Suppressor macrophage treated with lipopolysaccharide for 4 hours (primary cell): ENCODE measurements at places on chromosomes 5 and 9.
A peak's percentile ranks its signal among the peaks of the same experiment; 100 is the strongest.

DNA sequence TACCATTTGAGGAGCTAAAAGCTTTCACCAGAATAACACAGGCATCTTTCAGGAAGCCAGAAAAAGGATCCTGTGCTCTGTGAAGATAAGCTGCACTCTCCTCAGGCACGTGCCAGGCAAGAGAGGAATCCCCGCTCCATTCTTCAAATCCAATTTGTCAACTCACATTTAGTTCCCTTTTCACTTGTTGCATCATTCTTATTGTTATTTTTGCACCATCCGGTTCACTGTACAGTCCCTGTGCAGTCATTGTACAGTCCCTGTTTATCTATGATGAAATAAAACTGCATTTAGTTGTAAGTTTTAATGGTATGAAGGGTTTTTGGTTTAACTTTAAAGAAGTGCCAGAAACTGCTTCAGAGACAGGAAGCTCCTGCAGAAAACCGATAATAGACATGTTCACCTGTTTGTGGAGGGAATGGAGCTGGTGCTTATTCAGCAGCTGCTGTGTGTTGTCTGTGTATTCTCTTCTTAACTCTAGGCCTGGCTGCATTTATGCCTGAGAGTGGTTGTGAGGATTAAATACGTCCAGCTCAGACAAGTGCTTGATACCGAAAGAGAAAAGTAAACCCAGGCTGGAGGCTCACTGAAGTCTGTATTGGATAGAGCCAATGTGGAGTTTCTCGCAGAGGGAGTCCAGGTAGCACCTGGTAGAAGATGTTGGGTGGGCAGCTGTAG, 22.4 kb downstream of the IFNW1 start:
- DNase-seq, result peak; percentile 84

GRCh38 chr5:59319250-59319649, 574.3 kb downstream of the PDE4D start:
- DNase-seq, result no peak

- no peak for DNase-seq
Measured at GRCh38 chr5:2755681-2756171, 4.2 kb upstream of the IRX2 start.

- DNase-seq, result no peak
Measured at GRCh38 chr5:1242733-1243486, 17.7 kb downstream of the SLC6A18 start.

DNA sequence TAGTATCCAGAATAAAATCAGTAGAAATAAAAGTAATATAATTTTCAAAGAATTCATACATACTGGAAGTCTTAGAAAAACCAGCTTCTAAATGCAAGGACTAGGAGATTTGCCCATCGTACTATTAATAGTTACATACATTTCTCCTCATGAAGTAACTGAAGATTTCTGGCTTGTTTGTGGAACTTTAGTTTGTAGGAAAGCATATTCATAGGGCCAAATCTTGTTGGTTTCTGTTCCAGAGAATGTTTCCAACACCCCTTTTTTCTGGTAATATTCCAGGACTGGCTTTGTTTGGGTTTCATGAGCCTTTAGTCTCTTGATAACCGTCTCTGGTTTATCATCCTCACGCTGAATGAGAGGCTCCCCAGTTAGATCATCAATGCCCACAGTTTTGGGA, 66.3 kb upstream of the TJP2 start:
- no peak for DNase-seq

GRCh38 chr5:29321591-29321990, 1871.9 kb upstream of the CDH6 start:
- no peak for DNase-seq

DNA sequence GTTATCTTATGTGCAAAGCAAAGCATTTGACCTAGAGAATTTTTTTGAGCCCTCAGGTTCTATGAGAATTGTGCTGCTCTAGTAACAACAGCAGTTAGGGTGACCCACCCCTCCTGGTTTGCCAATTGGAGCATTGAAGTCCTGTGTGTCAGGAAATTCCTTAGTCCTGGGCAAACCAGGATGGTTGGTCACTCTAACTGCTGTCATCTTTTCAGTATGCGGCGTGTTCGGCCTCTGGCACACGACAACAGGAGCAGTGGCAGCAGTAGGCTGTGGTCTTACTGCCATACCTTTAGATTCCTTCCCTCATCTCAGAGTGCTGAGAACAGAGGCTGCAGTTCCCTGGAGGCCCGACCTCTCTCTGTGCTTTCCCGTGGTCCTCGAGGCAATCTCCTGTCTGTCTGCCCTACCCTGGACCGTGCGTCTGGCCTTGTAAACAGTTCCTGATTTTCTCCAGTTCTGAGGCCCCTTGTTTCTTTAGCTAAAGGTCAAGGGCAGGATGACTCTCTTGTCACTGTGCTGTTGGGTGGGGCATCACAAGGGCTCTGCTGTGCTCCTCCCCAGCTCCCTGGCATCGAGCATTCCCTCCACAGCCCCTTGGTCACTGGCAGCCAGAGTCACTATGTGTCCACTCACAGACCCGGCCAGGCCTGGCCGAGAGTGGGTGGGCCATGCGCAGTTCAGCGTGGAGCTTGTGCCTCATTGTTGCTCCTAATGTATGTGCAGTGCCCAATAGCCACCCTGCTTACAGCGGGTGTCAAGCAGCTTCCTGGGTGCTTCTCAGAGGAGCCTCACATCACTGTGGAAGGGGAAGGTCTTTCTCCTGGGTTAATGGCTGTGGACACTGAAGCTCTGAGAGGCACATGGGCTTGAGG, 18.5 kb upstream of the COL15A1 start:
- peak; percentile 19 for DNase-seq

DNA sequence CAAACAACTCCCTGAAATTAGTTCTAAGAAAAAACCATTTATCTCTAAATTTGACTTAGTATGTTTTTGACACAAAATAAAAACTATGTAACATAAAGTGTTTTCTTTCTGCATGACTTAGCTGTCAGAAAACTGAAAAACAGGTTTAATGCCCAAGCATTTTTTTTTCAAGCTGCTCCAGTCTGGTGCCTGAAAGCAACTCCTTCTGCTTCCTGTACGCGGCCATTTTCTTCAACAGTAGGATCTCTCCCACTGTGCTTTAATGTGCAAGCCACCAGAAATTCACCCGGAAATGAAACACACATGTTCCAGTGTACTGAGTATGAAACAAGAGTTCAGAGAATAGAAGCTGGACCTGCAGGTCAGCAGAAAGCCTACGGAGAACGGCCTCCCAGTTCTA, 161.2 kb downstream of the MED27 start:
- DNase-seq, result no peak

DNA sequence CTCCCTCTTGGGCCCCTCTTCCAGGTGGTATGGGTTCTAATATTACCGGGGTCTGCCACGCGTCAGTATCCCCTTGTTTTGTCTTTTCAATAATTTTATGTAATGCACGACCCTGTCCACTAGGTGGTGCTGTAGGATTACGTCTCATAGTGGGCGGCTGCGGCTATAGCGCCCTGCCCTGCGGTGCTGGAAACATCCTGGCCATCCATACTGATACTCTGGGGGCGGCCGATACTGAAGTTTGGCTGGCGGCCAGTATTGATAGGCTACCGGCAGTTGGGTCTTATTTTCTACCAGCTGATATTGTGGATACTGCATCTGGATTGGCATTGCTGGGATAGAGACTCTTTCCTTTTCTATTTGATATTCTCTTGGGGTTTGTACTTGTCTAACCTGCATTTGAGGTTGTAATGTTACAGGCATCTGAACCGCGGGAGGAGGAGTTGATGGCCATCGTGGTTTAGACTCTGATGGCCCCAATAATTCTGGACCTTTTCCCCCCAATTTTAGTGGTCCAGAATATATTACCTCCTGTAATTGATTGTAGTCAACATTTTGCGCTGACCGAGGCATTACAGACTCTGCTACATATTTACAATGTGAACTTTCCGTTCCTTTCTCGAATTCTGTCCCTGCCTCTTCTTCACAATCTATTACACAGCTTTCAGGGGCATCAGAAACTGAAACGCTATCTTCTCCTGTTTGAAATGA, 3.3 kb upstream of the TMEM141 start:
- DNase-seq, result peak; percentile 80

GRCh38 chr9:81489046-81489445, 200.3 kb downstream of the TLE1 start:
- no peak for DNase-seq

- DNase-seq, result peak; percentile 61
Measured at GRCh38 chr5:106875591-106876297, 795.0 kb downstream of the EFNA5 start.

GRCh38 chr5:158869092-158869491, 230.6 kb downstream of the EBF1 start:
- no peak for DNase-seq

DNA sequence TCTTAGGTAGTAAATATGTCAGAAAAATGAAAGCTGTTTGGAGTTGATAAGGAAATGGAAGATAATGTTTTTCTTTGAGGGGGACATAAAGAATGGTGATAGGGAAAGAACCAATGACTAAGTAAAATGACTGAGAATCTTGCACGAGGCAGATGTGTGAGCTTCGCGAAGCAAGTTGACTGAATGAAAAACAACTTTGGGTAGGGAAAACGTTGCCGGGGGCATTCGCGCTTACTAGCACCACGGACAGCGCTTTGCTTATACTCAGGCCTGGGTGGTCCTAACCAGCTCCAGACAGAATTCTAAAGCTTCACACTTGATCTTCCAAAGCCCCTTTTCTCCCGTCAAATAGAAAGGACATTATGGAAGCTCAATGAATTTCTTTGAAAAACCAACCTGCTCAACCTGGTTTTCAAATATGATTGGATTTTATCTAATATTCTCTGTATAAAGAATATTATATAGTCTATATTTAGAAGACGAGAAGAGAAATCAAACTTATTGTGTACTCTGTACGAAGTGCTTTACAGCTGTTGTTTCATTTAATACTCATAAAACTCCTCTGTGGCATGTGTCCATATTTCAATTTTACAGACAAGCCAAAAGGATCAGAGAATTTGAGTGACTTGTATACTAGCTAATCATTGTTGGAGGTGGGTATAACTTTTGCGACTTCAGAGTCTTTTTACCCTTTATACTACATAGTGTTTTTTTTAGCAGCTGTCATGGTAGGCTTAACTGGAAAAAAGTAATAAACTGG, 1.9 kb upstream of the CDKN2B start:
- DNase-seq, result no peak

- DNase-seq, result no peak
Measured at GRCh38 chr5:58074222-58074621, 385.7 kb downstream of the PLK2 start.

DNA sequence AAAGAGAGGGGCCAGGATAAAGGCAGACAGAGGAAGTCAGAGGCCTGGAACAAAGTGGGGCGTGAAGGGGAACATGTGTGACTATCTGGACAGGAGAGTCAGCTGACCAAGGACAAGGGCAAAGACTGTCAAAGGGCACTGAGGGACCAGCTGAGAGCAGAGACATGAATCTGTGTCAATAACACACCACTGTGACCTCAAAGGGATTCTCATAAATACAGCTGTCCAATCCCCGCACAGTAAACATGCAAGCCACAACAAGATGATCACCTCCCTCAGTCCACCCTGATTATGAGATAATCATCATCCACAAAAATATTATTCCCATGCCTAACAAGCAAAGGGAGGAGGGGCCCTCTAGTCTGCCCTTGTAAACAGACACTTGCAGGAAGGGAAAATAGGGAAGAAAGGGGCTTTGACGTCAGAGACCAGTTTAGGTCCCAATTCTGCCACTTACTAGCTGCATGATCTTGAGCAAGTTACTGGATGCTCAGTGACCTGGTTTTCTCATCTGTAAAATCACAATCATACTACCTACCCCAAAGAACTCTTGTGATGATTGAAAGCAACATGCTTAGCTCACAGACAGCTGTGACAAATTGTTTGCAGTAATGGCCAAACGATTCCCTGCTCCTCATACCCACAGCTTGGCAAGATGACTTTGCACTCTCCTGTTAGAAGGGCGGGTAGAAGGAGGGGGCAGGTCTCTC, 41.8 kb downstream of the RAPGEF1 start:
- DNase-seq, result peak; percentile 96

- DNase-seq, result peak; percentile 73
Measured at GRCh38 chr5:32329395-32329834, 16.7 kb upstream of the MTMR12 start.

GRCh38 chr9:82153032-82153431, 164.5 kb downstream of the SPATA31D1 start:
- DNase-seq, result no peak

DNA sequence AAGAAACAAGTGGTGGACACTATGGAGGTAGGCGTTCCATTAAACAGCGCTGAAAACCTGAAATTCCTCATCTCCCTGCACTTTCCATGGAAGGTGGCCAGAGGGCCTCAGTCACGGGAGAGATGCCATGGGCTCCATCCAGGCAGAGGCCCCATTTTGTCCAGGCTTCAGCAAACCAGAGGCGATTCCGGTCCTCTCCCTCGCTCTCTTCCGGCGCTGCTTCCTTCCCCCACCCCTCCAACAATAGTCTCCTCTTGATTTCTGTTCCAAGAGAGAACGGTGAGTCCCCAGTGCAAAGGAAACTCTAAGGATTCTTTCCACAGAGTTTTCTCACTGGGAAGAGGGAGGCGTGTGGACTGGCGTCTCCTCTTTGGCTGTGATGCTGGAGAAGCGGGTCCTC, 7.5 kb downstream of the ZNF366 start:
- no peak for DNase-seq

DNA sequence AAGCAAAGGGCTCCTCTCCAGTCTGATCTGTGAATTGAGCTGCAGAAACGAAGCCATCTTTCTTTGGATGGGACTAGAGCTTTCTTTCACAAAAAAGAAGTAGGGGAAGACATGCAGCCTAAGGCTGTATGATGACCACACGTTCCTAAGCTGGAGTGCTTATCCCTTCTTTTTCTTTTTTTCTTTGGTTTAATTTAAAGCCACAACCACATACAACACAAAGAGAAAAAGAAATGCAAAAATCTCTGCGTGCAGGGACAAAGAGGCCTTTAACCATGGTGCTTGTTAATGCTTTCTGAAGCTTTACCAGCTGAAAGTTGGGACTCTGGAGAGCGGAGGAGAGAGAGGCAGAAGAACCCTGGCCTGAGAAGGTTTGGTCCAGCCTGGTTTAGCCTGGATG, 82.1 kb downstream of the PIK3R1 start:
- no peak for DNase-seq

GRCh38 chr5:92309336-92309991, 926.3 kb upstream of the ARRDC3 start:
- peak; percentile 4 for DNase-seq

- DNase-seq, result no peak
Measured at GRCh38 chr5:66529182-66529581, 67.0 kb upstream of the MAST4 start.

DNA sequence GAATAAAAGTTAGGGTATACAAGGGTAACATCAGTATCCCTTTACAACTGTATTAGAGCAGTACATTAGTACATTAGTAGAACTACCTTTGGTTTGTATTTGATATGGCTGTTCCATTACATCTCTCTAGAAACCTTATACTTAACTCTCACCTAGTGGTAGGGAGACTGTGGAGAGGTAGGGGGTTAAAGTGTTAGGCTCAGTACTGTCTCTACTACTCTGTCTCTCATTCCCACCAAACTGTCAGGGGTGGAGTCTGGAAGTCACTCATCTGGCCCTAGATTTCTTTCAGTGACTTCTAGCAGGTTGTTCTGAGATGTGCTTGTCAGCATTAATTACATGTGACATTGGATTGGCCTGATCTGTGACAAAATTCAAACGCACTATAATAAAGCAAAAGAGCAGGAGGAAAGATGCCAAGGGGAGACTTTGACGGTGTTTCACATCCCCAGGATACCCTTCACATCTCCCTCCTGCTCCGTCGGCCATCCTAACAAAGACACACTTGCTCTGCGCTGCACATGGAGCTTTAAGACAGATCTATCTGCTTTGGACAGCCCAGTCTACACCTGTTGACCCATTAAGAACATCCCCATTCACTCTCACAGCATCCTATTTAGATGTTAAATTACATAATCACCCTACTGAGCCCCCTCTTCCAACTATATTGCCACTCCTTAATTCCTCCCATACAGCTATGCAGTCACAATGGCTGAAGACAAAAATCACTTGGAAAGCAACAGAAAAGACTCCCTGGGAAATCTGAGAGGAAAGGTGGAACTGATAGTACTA, 1043.0 kb upstream of the DMAC1 start:
- no peak for DNase-seq
